Fibroblast of upper back skin (primary cell): ENCODE measurements at places on chromosomes 12 and 14.

- no peak for DNase-seq
These were observed 25.9 kb upstream of the DHRS2 start for GRCh38 chr14:23610090-23610814.

DNA sequence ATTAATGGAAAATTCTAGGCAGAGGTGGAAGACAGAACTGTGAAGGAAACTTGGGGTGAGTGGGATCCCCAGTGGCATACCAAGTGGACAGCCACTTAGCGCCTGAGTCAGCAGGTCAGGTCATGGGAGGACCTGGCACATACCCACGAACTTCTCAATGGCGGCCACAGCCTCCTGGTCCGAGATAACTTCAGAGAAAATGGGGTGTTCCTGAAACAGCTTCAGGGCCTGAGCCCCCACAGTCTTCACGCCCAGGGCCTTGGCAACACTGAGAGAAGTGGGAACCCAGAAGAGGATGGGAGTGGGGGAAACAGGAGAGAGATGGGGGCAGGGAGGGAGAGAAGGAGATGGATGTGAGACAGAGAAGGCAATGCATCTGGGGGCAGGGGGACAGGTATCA lies 9.9 kb downstream of the SDS start:
- DNase-seq, result no peak

DNA sequence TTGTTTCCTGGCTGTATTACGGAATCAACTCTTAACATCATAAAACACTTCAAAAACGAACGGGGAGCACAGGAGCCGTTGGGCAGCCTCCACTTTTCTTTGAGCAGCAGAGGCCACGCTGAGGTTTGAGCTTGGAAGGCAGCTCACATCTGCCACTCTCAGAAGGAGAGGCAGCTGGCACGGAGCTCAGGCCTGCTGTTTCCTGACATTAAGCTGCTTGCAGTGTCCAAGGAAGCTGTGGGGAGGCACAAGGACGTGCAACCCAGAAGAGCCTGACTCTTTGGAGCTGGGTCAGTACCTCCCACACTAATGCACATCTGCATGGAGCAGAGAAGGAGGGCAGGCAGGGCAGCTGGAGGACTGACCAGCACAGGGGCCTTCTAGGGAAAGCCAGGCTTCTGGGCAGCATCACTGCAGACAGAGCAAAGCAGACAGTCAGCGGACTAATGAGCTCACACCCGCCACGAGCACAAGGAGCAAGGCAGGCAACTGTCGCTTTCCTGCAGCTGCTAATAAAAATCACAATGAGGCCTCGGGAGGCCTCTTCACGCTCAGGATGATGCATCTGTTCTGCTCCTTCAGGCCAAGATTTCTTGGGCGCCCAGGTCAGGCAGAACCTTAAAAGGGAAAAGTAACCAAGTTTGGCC lies 211.1 kb downstream of the GLT1D1 start:
- no peak for DNase-seq

DNA sequence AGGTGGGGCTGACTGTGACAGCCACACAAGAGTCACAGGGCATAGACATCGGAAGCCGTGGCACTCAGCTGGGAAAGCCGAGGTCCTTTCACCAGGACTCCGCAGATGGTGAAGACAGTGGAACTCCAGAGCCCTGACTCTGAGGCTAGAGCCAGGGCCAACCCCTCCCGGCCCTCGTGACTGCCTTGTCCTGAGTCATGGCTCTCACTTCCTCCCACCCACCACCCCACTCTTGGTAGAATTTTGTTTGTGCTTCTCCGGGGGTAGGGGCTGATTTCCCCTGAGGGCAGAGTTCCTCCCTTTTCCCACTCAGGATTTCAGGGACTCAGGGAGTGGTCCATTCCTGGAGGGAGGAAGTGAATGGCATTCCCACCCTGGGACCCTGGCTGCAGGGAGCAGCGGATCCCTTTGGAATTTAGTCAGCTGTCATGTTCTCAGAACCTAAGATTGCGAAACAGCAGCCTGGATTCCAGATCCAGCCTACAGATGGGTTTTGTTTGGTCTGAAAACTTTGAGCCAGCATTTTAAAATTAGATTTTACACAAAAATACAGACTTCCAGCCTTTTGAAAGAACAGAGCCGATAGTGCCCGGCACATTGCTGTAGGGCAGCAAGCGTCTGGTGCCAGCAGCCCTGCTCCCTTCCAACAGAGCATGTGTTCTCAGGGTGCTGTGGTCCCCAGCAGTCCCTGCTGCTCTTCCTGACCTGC lies 50.7 kb downstream of the TPCN1 start:
- DNase-seq, result peak; percentile 75

- DNase-seq, result no peak
These were observed 8.1 kb downstream of the SHMT2 start for GRCh38 chr12:57237596-57237931.

- peak; percentile 13 for DNase-seq
These were observed 5.0 kb downstream of the SETD3 start for GRCh38 chr14:99475660-99476059.

DNA sequence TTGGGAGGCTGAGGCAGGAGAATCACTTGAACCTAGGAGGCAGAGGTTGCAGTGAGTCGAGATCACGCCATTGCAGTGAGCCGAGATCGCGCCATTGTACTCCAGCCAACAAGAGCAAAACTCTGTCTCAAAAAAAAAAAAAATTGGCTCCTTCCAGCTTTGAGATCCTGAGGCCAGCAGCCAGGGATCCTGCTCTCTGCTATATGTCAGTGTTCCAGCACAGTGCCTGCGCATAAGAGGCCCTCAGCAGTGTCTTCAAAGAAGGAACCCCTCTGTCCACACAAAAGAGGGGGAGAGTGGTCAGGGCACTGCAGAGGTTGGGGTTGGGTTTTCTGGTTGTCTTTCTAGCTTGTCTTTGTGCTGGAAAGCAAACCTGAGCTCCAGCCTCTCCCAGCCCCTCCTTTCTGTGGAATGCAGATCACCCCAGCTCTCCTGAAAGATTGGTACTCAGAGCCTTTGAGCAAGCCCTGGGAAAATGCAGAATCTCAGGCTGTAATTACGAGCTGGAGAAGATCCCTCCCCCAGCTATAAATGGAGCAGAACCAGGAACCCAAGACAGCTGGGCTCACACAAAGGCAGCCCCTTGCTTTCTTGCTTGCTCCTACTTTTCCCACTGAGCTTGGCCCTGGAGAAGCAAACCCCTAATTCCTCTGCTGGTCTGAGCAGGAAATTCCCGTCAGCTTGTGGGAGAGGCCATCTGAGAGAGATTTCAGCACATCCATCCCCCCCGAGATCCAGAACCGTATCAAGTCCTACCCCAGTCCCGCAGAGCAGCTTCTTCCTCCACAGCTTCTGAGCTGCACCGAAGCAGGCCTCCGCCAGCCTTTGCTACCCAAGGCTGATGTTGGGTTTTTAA lies 205.7 kb downstream of the ZFP36L1 start:
- DNase-seq, result peak; percentile 62

- no peak for DNase-seq
These were observed 183.7 kb downstream of the DACT1 start for GRCh38 chr14:58821421-58821820.

DNA sequence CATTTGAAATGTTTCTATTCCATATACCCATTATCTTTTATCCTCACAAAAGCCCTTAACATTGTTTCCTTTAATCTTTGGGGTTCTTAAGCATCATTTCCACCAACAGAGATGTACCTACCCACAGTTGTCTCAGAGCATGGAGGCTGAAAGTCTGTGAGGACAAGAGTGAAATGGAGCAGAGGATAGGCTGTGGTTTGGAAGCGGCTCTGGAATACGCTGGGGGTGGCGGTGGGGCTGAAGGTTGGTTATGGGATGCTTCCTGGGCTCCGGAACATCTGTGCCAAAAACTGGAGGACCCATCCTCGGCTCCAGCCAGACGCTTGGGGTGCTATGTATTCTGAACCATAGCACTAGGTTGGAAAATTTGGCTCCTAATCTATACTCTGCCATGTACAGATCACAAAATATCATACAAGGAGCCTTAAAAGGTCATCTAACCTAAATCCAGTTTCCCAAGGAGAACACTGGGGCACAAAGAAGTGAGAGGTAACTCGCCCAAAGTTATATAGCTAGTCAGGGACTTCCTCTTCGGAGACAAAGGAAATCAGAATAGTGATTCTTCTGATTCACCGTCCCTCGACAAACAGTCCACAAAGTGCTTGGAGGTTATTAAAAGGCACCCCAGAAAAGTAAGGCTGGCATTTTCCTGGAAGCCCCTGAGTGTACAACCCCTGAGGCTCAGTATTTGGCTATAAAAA lies 2.5 kb downstream of the PPP1R3E start:
- no peak for DNase-seq

GRCh38 chr12:113292091-113292490 lies 42.8 kb downstream of the SLC8B1 start:
- DNase-seq, result peak; percentile 59

- peak; percentile 48 for DNase-seq
These were observed 37.9 kb downstream of the ISCA2 start for GRCh38 chr14:74531467-74531866.

DNA sequence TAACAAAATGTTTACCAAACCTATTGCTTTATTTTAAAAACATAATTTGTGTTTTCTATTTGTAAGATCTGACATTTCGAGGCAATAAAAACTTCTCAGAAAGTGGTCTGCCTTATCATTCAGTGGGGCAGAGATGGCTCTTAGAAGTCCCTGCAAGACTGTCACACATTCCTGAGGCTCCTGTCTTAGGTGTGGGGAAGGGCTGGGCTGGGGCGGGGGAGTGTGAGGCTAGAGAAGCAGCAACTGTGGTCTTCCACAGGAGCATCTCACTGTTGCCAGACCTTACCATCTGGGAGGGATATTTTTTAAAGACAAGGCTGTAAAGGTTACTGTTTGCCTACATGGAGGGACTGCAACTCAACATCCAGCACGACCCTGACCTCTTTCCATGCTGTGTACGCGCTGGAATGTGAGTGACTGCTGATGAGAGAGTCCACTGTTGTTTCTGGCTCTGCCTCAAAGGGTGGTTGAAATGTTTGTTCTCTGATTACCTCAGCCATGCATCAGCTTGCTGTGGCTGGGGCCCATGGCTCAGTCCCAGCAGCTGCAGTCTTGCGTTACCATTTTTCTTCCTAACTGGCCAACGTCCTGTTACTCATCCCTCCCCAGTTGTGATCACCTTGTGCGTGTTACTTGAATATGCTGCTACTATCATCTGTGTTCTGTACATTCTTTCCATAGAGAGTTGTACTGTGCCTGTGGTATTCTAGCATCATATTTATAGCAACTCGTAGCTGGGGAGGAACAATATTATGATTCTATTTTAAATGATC lies 12.4 kb downstream of the ERG28 start:
- peak; percentile 90 for DNase-seq

- DNase-seq, result no peak
These were observed 159.6 kb upstream of the RTL1 start for GRCh38 chr14:101063121-101063520.

- DNase-seq, result peak; percentile 83
These were observed 791.6 kb upstream of the NOVA1 start for GRCh38 chr14:27389402-27389801.

GRCh38 chr14:25055992-25056687 lies 6.2 kb upstream of the STXBP6 start:
- DNase-seq, result peak; percentile 47
